ENCODE measurements at places on chromosomes 3 and 15. TPM values are rescaled to one million over a fixed set of nuclear protein-coding genes. Genes with fewer than 3 reads are reported as not detected.

The CLDN18 gene
- total RNA-seq, result 0.17 TPM

DNA sequence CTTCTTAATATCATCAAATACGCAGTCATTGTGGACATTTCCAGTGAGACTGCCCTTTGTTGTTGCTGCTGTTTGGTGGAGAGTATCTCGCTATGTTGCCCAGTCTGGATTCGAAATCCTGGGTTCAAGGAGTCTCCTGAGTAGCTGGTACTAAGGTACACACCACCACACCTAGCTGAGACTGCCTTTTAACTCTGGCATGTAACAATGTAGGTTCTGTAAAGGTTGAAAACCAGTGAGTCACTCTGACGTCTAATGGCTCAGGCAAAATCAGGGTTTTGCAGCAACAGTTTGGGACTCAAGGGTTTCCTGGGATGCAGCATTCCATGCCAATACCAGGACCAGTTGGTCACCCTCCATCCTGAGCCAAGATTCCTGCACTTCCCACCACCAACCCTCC is 52.2 kb downstream of the AQP9 start:
- no peak overlapping the region for H3K4me3 ChIP-seq
- H3K27ac ChIP-seq, result no peak overlapping the region
- H3K4me1 ChIP-seq, result peaks cover 4% of the 10 kb centered on the region

The SLC22A13 gene
- total RNA-seq, result 0.47 TPM

The CSTA gene
- 11.0 TPM for total RNA-seq

DNA sequence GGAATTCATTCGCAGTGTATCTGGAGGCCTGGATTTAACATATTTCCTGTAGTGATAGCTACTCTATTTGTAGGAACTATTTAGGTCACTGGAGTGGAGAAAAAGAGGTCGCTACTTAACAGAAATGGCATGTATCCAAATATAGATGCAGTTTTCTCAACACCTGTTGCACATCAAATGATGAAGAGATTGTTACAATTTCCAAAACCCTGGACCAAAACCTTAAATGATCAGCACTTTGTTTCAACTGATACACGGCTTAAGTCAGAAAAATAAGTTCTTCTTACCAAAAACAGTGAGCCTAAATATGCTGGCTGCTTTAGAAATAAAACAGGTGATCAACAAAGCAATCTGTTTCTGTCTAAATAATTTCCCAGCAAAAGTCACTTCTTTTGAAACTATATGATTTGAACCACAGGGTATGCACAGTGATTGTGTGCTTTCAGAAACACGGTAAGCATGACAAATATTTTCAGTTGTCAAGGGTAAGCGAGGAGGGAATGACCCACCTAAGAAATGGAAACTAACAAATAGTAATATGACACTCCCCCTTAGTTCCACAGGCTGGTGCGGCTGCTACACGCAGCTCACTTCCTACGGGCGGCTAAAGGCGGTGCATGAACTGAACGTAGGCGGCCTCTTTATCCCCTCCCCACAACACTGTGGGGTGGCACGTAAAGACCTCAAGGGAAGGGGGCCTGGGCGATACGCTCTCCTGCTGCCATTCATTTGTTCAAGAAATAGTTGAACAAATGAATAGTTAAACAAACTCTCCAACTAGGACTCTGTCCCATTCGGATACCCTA is 1.1 kb downstream of the EHD4 start:
- H3K4me3 ChIP-seq, result peak overlapping the region; percentile 93
- peaks cover 21% of the 10 kb centered on the region for H3K4me1 ChIP-seq
- H3K27ac ChIP-seq, result peak overlapping the region; percentile 86
- peak; percentile 19 for DNase-seq

The GALNT15 gene
- total RNA-seq, result 0.05 TPM

DNA sequence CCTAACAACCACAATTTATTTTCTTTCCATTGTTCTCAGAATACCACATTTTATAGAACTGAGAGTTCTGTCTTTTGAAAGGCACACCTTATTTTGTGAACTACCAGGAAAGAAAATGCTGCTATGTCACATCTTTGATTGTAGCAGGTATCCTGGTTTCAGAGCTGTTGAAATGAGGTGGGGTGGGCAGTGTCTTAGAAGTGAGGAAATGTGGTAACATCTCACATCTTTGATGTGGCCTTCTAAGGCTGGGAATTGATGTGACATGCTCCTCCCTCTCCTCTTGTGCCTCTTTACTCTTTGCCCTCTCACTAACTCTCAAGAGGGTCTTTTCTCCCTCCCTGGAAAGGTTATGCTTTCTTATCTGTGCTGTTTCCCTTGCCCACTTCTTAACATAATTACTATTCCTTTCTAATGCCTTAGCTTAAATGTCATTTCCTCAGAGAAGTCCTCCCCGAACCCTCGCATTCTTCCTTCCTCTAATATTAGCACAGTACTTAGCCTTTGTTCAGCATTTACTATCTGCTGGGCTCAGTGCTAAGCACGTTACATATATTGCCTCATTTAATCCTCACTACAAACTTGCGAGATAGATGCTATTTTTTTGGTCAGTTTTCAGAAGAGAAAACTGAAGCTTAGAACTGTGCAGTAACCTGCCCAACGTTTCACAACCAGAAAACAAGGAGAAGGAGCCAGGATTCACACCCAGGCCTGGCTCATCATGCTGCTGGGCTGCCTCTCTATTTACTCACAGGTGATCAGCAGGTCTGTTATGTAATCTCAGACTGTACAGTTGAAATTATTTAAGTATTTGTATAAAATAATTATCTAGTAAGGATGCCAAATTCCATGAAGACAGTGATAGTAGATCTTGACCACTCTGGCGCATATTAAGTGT is 24.0 kb upstream of the SPTSSB start:
- no peaks in the 10 kb centered on the region for H3K4me1 ChIP-seq
- H3K4me3 ChIP-seq, result no peak overlapping the region
- H3K36me3 ChIP-seq, result no peaks in the 10 kb centered on the region
- no peak overlapping the region for H3K27ac ChIP-seq
- no peak for DNase-seq
- H3K27me3 ChIP-seq, result no peaks in the 10 kb centered on the region

GRCh38 chr3:184597829-184598573 is 36.4 kb downstream of the EPHB3 start:
- no peak overlapping the region for H3K27ac ChIP-seq
- no peak for DNase-seq
- no peaks in the 10 kb centered on the region for H3K4me1 ChIP-seq
- H3K27me3 ChIP-seq, result no peaks in the 10 kb centered on the region

DNA sequence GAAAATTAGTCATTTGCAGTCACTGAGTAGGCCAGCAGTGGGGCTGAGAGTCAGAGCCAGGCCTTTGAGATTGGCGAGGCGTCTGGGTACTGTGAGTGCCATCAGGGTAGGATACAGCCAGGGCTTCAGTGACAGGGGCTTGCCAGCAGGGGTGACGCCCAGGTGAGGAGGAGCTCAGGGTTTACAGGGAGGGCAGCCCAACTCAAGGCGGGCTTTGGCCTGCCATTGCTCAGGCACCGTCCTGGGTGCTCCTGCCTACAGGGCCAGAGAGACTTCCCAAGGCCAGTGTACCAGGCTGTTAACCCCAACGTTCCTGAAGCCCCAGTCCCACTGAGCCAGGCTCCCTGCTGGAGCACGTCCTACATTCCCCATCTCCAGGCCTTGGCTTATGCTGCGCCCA is 152.0 kb downstream of the FBLN2 start:
- no peaks in the 10 kb centered on the region for H3K36me3 ChIP-seq
- H3K4me1 ChIP-seq, result no peaks in the 10 kb centered on the region
- no peak overlapping the region for H3K27ac ChIP-seq
- DNase-seq, result no peak
- H3K4me3 ChIP-seq, result no peak overlapping the region
- peaks cover 16% of the 10 kb centered on the region for H3K27me3 ChIP-seq

DNA sequence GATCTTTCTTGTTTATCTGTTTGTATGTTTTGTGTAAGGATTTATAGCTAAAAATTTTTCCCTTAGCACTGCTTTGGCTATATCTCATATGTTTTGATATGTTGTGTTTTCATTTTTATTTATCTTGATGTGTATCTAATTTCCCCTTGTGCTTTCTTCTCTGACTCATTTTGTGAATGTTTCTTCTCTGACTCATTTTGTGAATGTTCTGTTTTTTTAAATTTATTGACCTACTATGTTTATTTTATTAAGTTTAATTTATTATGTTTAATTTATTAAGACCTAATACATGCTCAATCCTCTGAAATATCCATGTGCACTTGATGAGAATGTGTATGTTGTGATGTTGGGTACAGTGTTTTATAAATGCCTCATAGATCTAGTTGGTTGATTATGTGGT is 793.5 kb upstream of the CADM2 start:
- H3K27me3 ChIP-seq, result no peaks in the 10 kb centered on the region
- H3K4me3 ChIP-seq, result no peak overlapping the region
- H3K27ac ChIP-seq, result no peak overlapping the region
- no peaks in the 10 kb centered on the region for H3K36me3 ChIP-seq
- no peaks in the 10 kb centered on the region for H3K4me1 ChIP-seq
- no peak for DNase-seq

GRCh38 chr3:99607151-99607550 is 31.2 kb upstream of the COL8A1 start:
- no peak for DNase-seq
- no peaks in the 10 kb centered on the region for H3K4me1 ChIP-seq
- no peak overlapping the region for H3K27ac ChIP-seq
- H3K4me3 ChIP-seq, result no peak overlapping the region
- H3K36me3 ChIP-seq, result no peaks in the 10 kb centered on the region

The GNAT1 gene
- total RNA-seq, result not detected

DNA sequence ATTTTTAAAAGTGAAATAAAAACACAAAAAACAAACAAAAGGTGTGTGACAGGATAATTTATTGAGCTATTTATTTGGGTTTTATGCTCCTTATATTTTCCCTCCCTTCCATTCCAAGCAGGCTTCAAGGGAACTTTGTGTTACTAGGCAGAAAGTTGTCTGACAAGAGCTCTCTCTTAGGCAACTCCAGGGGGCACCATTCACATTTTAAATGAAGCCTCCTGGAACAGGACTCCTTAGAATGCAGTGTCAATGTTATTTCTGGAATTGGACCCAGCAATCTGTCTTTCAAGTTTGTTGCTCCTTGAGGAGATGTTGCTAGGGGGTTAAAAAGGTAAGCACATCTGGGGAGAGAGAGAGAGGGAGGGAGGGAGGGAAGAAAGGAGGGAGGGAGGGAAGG is 5.4 kb upstream of the RFX7 start:
- DNase-seq, result peak; percentile 59
- H3K4me1 ChIP-seq, result peaks cover 22% of the 10 kb centered on the region
- H3K27ac ChIP-seq, result no peak overlapping the region
- H3K27me3 ChIP-seq, result no peaks in the 10 kb centered on the region
- H3K4me3 ChIP-seq, result no peak overlapping the region

DNA sequence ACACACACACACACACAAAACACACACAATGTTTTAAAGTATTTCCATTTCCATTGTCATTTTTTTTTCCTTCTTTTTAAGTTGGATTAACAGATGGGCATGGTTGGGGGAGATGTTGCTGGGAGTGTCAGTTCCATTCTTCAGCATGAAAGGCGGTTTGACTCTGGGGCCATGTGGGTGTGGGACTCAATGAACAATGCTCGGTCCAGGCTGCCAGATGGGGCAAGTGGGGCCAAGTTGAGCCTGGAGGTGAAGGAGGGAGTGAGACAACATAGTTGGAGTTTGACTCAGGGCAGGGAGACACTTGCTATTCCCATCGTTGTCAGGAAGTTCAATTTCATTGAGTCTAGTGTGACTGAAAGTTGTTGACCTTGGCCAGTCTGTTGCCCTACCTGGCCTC is 125.3 kb downstream of the TLE3 start:
- H3K27ac ChIP-seq, result no peak overlapping the region
- peaks cover 58% of the 10 kb centered on the region for H3K27me3 ChIP-seq
- no peak overlapping the region for H3K4me3 ChIP-seq
- no peaks in the 10 kb centered on the region for H3K4me1 ChIP-seq
- H3K36me3 ChIP-seq, result no peaks in the 10 kb centered on the region

GRCh38 chr15:63114465-63114864 is 7.2 kb upstream of the LACTB start:
- H3K36me3 ChIP-seq, result no peaks in the 10 kb centered on the region
- no peak for DNase-seq
- H3K27ac ChIP-seq, result no peak overlapping the region
- H3K4me1 ChIP-seq, result no peaks in the 10 kb centered on the region

- no peak overlapping the region for H3K4me3 ChIP-seq
- H3K27me3 ChIP-seq, result no peaks in the 10 kb centered on the region
- DNase-seq, result no peak
- H3K27ac ChIP-seq, result no peak overlapping the region
- H3K36me3 ChIP-seq, result no peaks in the 10 kb centered on the region
These were observed 85.6 kb downstream of the CPN2 start for GRCh38 chr3:194265505-194265892.

GRCh38 chr15:82093774-82094211 is 48.0 kb upstream of the MEX3B start:
- no peak for DNase-seq
- H3K27ac ChIP-seq, result no peak overlapping the region
- no peaks in the 10 kb centered on the region for H3K27me3 ChIP-seq
- H3K4me3 ChIP-seq, result no peak overlapping the region
- no peaks in the 10 kb centered on the region for H3K4me1 ChIP-seq

The PLSCR4 gene
- 4.1 TPM for total RNA-seq

- H3K4me1 ChIP-seq, result peaks cover 14% of the 10 kb centered on the region
- H3K36me3 ChIP-seq, result no peaks in the 10 kb centered on the region
These were observed 1.9 kb upstream of the GPD1L start for GRCh38 chr3:32104492-32104891.

DNA sequence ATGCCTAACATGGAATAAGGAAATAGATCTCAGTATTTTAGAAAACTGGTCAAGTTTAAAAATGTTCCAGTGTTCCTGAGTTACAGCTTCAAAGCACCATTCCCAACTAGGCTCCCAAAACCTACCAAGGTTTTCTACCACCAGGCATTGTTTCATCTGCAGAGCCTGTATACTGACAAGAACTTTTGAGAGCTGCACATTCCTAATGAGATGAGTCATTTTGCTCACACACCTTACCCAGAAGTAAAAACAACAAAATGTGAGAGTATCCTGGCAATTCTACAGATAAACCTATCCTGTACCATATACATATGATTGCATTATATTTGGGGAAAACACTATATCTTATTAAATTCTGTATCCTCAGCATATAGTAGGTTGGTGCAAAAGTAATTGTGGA is 90.7 kb downstream of the ATP8B4 start:
- no peak overlapping the region for H3K27ac ChIP-seq
- no peaks in the 10 kb centered on the region for H3K27me3 ChIP-seq
- no peak for DNase-seq

GRCh38 chr3:23629181-23629894 is 176.4 kb upstream of the UBE2E1 start:
- no peaks in the 10 kb centered on the region for H3K36me3 ChIP-seq
- H3K27ac ChIP-seq, result no peak overlapping the region
- no peaks in the 10 kb centered on the region for H3K27me3 ChIP-seq
- DNase-seq, result no peak

- no peaks in the 10 kb centered on the region for H3K4me1 ChIP-seq
- no peaks in the 10 kb centered on the region for H3K36me3 ChIP-seq
- no peak overlapping the region for H3K4me3 ChIP-seq
- H3K27ac ChIP-seq, result no peak overlapping the region
- no peak for DNase-seq
- H3K27me3 ChIP-seq, result 0 out of 2 replicates have a peak, but pooled peaks cover 3% of the 10 kb centered on the region
These were observed 248.4 kb downstream of the MYRIP start for GRCh38 chr3:40057786-40058185.

DNA sequence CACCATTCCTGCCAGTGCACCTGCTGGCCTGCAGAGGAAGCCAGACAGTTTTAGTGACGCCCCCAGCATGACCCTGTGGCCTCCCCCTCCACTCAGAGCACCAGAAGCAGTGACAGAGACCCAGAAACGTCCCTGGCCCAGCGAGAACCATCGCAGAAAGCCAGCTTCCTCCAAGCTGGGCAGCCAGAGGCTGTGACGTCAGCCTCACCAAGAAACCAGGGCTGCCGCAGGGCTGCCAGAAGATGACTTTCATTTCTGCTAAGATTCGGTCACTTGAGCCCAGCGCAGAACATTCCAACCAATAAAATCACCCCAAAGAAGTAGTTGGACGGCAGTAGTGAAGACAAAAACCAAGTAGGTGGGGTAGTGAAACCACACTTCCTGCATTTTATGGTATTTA is 29.6 kb upstream of the RPL32 start:
- no peak for DNase-seq
- no peaks in the 10 kb centered on the region for H3K27me3 ChIP-seq
- H3K4me3 ChIP-seq, result no peak overlapping the region
